ENCODE measurements at places on chromosomes 4 and X. TPM values are rescaled to one million over a fixed set of nuclear protein-coding genes. Genes with fewer than 3 reads are reported as not detected.

The FAM193A gene
- total RNA-seq, result 11.1 TPM

The TMPRSS11B gene
- total RNA-seq, result not detected

The ZFP42 gene
- total RNA-seq, result not detected

The MMRN1 gene
- total RNA-seq, result 11.1 TPM

The SLIT2 gene
- 17.0 TPM for total RNA-seq

The TEX13A gene
- total RNA-seq, result not detected

The WNK3 gene
- total RNA-seq, result 0.26 TPM

The ELMOD2 gene
- total RNA-seq, result 26.7 TPM

The SHISA3 gene
- 22.0 TPM for total RNA-seq

The SPARCL1 gene
- total RNA-seq, result 0.13 TPM

The CLCN4 gene
- 6.3 TPM for total RNA-seq

The LPAR4 gene
- total RNA-seq, result 0.53 TPM

The NKX6-1 gene
- not detected for total RNA-seq

The CFAP99 gene
- total RNA-seq, result 0.12 TPM

The DMRTC1B gene
- total RNA-seq, result not detected

The SLC10A4 gene
- total RNA-seq, result 0.06 TPM

The UGT2B11 gene
- total RNA-seq, result not detected

The GAGE12E gene
- total RNA-seq, result not detected

The SMR3B gene
- total RNA-seq, result not detected

The PDE6B gene
- 0.37 TPM for total RNA-seq

The SSX2B gene
- not detected for total RNA-seq

The SLC16A2 gene
- total RNA-seq, result 5.0 TPM

The PPAT gene
- total RNA-seq, result 10.8 TPM

The TEX13C gene
- not detected for total RNA-seq

The ADH1A gene
- 0.19 TPM for total RNA-seq

The PSAPL1 gene
- total RNA-seq, result not detected

The HGFAC gene
- not detected for total RNA-seq

The DLG3 gene
- 37.7 TPM for total RNA-seq

The FAM47A gene
- not detected for total RNA-seq

The DNAAF6 gene
- total RNA-seq, result not detected

The POLN gene
- total RNA-seq, result 2.2 TPM

The EVC gene
- 39.4 TPM for total RNA-seq

The GAGE12H gene
- not detected for total RNA-seq

The MAGEB6B gene
- not detected for total RNA-seq

The TMPRSS11A gene
- not detected for total RNA-seq

The AKAP4 gene
- total RNA-seq, result not detected

The NIPAL1 gene
- 0.13 TPM for total RNA-seq

The TIGD4 gene
- total RNA-seq, result 0.13 TPM

The STATH gene
- total RNA-seq, result not detected

The PCYT1B gene
- total RNA-seq, result 0.40 TPM

The GPC3 gene
- total RNA-seq, result under 0.01 TPM

The BEX5 gene
- total RNA-seq, result not detected

The LRRC66 gene
- total RNA-seq, result 0.53 TPM

The OTC gene
- not detected for total RNA-seq

The SRPX2 gene
- 31.6 TPM for total RNA-seq

The HAND2 gene
- 48.7 TPM for total RNA-seq

The SOWAHB gene
- total RNA-seq, result under 0.01 TPM

The MXRA5 gene
- 0.13 TPM for total RNA-seq

The YIPF6 gene
- total RNA-seq, result 30.1 TPM

The MAGEA10 gene
- not detected for total RNA-seq

The FAM9B gene
- total RNA-seq, result not detected

The CLDN22 gene
- total RNA-seq, result not detected

The PARM1 gene
- 3.2 TPM for total RNA-seq

The SMIM20 gene
- 26.9 TPM for total RNA-seq

The TSPAN7 gene
- total RNA-seq, result 0.19 TPM

The RWDD4 gene
- total RNA-seq, result 21.9 TPM

The FGG gene
- total RNA-seq, result not detected

All from aortic smooth muscle cell (primary cell).